ENCODE measurements at places on chromosomes 7 and 10.

- no peak for DNase-seq
Measured at GRCh38 chr7:122748195-122748594, 45.5 kb upstream of the RNF148 start.

GRCh38 chr7:80851896-80852476 is 66.9 kb downstream of the SEMA3C start:
- no peak for DNase-seq

GRCh38 chr7:68840991-68841390 is 757.3 kb upstream of the AUTS2 start:
- no peak for DNase-seq

DNA sequence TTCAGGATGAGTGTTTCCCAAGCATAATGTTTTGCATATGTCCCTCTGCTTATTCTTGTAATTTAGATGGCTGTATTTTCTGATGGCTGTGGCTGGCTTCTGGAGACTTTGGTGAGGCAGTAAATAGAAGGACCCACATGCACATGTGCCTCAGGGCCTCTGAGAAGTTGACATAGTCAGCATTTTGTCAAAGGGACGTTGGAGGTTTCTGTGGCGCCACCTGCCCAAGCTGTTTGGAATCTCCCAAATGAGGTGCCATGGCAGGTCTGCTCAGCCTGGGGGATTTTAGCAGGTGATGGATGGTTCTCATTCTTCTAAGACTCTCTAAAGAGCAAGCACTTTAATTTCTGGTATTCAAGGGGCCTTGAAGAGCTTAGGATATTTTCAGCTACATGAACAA is 29.8 kb downstream of the C10orf120 start:
- no peak for DNase-seq

- no peak for DNase-seq
Measured at GRCh38 chr7:84624527-84624926, 429.9 kb upstream of the SEMA3A start.

DNA sequence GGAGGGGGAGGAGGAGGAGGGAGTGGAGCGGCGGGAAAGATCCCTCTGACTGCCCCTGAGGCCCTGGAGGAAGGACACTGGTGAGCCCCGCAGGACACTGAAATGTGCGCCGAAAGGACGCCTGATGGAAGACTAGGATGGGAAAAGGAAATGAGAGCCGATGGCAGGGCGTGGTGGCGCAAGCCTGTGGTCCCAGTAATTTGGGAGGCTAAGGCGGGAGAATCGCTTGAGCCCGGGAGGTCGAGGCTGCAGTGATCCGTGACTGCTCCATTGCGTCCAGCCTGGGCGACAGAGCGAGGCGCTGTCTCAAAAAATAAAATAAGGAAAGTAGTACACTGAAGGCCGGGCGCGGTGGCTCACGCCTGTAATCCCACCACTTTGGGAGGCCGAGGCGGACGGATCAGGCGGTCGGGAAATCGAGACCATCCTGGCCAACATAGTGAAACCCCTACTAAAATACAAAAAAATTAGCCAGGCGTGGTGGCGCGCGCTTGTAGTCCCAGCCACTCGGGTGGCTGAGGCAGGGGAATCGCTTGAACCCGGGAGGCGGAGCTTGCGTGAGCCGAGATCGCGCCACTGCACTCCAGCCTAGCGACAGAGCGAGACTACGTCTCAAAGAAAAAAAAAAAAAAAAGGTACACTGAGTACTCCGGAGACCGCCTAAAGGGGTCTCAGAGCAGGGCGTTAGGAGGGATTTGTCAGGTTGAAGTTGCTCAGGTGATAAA is 561 bp upstream of the HNRNPF start:
- peak; percentile 85 for DNase-seq

GRCh38 chr7:150631084-150631826 is 930 bp downstream of the GIMAP6 start:
- peak; percentile 52 for DNase-seq

DNA sequence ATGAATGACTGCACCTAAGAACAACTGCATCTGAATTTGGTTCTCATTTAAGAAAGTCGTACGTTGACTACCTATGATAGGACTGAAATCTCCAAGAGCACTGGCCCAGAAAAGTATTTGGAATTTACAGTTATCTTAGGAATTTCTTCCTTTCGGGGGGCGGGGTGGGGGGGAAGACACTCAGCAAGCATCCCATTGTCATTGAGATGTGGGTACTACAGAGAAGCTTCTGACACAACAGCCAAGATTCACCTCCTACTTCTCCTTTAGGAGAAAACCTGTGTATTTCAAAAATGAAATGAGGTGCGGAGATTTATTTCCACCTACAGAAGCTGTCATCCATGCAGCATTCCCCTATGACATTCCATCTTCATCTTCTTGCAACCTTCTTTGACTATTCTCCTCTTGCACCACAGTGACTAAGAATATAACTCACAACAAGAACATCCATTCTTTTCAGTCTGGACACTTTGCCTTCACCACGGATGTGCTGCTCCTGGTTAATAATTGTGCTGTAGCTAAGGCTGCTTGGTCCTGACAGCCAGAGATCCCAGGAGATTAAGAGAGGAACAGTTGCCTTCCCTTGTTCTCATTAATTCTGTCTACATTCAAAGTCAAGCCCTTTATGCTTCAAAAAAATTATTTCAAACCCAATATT is 98.4 kb upstream of the FRMD4A start:
- no peak for DNase-seq

GRCh38 chr10:102554531-102554930 is 50.8 kb downstream of the SUFU start:
- no peak for DNase-seq

DNA sequence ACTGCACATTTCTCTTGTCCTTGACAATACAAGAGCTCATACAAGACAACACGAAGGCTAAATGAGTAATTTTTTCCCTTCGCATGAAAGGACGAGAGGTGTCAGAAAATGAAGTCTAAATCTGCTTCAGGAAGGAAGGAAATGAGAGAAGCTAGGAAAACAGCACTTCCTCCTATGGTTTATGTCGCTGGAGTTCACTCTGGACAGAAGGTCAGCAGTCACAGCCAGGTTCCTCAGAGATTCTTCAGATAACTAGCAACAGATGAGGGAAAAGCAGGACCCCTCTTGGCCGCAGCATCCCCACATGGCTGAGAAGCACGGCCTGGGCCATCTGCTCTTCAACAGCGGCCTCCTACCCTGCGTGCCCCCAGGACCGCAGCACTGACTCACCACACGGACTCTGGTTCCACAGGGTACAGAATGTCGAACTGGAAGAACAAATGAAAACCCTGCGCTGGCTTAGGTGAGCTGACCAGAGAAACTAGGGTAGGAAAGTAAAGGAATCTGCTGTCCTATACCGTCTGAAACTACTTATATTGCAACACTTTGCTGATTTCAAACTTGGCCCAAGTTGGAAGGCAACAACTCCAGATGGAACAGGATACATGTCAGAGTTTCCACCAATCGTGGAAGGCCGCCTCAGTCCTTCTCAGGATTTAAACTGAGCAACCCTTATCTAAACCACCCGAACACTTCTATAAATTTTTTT is 26.3 kb downstream of the DNMBP start:
- DNase-seq: no peak

- no peak for DNase-seq
Measured at GRCh38 chr10:65566906-65567305, 1358.9 kb upstream of the LRRTM3 start.

- no peak for DNase-seq
Measured at GRCh38 chr10:96850825-96851224, 18.7 kb downstream of the LCOR start.
